ENCODE measurements at places on chromosomes 5 and 9.

GRCh38 chr9:16552252-16552651 lies 318.2 kb downstream of the BNC2 start:
- no peaks in the 10 kb centered on the region for H3K36me3 ChIP-seq
- no peak for DNase-seq
- no peak overlapping the region for H3K27ac ChIP-seq
- no peaks in the 10 kb centered on the region for H3K27me3 ChIP-seq

GRCh38 chr9:93336720-93337119 lies 114.8 kb upstream of the FAM120A start:
- H3K4me1 ChIP-seq, result no peaks in the 10 kb centered on the region
- DNase-seq, result no peak
- H3K27me3 ChIP-seq, result no peaks in the 10 kb centered on the region
- H3K4me3 ChIP-seq, result no peak overlapping the region
- H3K27ac ChIP-seq, result no peak overlapping the region
- no peaks in the 10 kb centered on the region for H3K36me3 ChIP-seq

DNA sequence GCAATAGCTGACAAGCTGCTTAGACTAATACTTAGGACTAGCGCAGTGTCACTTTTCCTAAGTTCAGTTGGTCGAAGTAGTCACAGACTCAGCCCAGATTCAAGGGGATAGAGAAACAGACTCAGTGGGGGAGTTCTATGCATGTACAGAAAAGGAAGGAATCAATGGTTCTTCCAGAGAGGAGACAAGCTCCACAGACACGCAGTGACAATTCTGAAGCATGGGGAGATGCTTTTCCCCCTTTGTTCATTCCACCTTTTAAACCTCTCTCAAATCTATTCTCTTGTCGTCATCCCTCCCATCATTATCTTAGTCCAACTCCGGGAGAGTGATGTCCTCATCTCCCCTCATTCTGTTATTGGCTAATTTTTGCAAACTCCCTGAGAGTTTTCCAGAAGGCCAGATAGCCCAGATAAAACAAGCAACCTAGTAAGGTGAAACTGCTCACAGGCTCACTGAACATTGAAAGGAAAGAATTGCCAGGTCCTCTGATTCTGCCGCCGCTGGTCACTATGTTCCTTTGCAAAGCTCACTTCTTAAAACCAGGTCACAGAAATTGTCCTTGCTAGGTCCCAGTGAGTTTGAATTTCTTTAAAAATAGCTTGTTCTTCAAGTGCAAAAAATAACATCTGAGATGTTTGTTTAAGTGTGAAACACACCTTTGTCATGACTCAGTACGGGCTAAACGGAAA lies 13.4 kb upstream of the STRBP start:
- H3K36me3 ChIP-seq, result no peaks in the 10 kb centered on the region
- H3K27ac ChIP-seq, result no peak overlapping the region
- no peaks in the 10 kb centered on the region for H3K27me3 ChIP-seq
- no peak overlapping the region for H3K4me3 ChIP-seq
- DNase-seq, result no peak

GRCh38 chr5:67695369-67695768 lies 498.8 kb upstream of the CD180 start:
- no peak for DNase-seq
- no peaks in the 10 kb centered on the region for H3K36me3 ChIP-seq
- no peaks in the 10 kb centered on the region for H3K4me1 ChIP-seq
- H3K4me3 ChIP-seq, result no peak overlapping the region
- no peak overlapping the region for H3K27ac ChIP-seq

DNA sequence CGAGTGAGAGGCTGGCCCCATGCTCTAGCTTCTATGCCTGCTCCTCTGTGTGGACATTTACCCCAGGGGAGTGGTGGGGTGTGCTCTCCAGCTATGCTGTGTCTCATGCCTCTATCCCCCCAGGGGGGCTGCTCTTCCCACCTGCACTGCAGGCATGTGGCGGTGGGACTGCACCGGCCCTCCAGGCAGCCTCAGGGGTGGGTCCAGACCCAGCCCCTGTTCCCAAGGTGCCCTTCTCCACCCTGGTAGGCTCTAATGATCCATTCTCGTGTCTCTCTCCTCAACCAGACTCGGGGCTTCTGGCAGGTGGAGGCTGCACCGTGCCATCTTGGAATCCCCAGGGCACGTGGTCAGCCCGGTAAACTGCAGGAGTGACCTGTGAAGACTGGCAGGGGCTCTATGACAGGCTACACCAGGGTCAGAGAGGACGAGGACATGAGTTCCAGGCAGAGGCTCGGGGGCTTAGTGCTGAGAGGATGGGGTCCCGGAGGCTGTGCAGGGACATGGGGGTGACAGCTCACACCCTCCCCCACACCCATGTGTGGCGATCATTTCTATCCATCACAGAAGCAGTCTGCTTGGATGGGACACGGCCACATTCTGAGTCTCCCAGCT lies 22.7 kb upstream of the COL5A1 start:
- no peaks in the 10 kb centered on the region for H3K4me1 ChIP-seq
- no peak overlapping the region for H3K27ac ChIP-seq
- H3K4me3 ChIP-seq, result no peak overlapping the region
- H3K27me3 ChIP-seq, result no peaks in the 10 kb centered on the region

DNA sequence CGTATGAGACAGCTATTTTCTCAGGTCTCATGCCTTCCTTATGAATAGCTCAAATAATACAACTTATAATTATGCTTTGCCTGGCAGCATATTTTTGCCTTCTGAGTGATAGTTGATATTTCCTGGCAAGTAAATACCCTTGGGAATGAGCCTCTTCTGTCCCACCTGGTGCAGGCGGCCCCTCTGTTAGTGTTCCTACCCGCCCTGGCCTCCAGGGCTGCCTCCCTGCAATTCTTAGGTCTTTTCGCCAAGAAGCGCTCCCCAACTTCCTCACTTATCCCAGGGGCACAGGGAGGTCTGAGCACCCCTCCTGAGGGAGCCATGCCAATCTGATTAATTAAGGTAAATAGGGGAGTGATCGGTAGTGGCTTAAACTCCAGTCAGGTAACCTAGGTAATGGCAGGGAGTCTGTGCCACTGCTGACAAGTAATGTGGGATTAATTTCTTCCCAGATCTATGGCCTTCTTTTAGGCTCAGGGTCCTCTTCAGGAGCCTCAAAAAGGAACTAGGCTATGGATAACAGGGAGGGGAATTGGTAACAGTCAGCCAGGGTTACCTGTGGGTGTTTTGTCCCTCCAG lies 81.5 kb downstream of the GALNT10 start:
- no peak overlapping the region for H3K4me3 ChIP-seq
- no peak for DNase-seq
- H3K36me3 ChIP-seq, result peaks cover 8% of the 10 kb centered on the region

GRCh38 chr5:172646716-172647285 lies 5.7 kb downstream of the NEURL1B start:
- no peak for DNase-seq
- H3K4me1 ChIP-seq, result peaks cover 3% of the 10 kb centered on the region
- H3K27me3 ChIP-seq, result peaks cover 29% of the 10 kb centered on the region
- no peak overlapping the region for H3K27ac ChIP-seq
- H3K36me3 ChIP-seq, result no peaks in the 10 kb centered on the region

DNA sequence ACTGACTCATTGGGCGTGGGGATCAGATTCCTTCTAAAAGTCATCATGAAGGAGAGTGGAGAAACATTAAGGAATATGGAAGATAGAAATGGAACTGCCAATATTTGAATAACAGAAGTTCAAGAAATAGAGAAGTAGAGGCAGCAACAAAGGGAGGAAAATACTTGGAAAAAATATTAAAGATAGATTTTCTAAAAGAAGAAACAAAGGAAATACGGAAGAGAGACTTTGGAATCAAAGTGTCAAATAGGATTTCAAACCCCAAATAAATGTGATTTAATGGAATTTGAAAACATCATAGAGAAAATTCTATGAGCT lies 605.1 kb upstream of the KLF4 start:
- no peak overlapping the region for H3K4me3 ChIP-seq
- no peaks in the 10 kb centered on the region for H3K27me3 ChIP-seq
- no peaks in the 10 kb centered on the region for H3K36me3 ChIP-seq

DNA sequence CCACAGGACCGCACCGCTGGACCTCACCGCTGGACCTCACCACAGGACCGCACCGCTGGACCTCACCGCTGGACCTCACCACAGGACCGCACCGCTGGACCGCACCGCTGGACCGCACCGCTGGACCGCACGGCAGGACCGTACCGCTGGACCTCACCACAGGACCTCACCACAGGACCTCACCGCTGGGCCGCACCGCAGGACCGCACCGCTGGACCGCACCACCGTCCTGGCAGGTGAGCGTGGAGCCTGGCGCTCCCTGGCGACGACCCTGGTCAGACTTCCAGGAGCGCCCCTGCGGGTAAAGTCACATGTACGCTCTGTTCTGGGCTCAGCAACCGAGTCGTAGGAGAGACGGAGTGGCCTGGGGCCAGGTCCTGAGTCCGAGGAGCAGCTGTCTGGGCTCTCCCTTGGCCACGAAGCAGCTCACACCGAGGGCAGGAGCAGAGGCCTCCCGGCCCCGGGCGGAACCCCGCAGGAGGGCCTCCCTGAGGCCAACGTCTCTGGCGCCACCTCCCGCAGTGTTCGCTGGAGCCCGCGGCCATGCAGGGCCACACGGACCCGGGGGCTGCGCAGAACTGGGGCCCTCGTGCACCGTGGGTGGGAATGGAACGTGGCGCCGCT lies 30.5 kb downstream of the MRPL36 start:
- H3K4me1 ChIP-seq, result peaks cover 5% of the 10 kb centered on the region
- no peak for DNase-seq
- H3K4me3 ChIP-seq, result no peak overlapping the region
- no peak overlapping the region for H3K27ac ChIP-seq
- peaks cover 8% of the 10 kb centered on the region for H3K27me3 ChIP-seq
- no peaks in the 10 kb centered on the region for H3K36me3 ChIP-seq

DNA sequence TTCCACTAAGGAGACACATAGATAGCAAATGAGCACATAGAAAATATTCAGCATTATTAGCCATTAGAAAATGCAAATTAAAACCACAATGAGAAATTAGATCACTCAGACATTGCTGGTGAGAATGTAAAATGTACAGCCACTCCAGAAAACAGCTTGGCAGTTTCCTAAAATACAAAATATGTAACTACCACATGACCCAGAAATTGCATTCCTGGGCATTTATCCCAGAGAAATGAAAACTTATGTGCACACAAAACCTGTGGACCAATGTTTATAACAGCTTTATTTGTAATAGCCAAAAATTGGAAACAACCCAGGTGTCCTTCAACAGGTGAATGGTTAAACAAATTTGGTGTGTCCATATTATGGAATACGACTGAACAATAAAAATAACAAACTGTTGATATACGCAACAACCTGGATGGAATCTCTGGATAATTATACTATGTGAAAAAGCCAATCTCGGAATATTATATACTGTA lies 34.8 kb upstream of the SHC3 start:
- no peak overlapping the region for H3K4me3 ChIP-seq
- no peak for DNase-seq
- no peaks in the 10 kb centered on the region for H3K36me3 ChIP-seq
- H3K27ac ChIP-seq, result no peak overlapping the region
- peaks cover 6% of the 10 kb centered on the region for H3K27me3 ChIP-seq

DNA sequence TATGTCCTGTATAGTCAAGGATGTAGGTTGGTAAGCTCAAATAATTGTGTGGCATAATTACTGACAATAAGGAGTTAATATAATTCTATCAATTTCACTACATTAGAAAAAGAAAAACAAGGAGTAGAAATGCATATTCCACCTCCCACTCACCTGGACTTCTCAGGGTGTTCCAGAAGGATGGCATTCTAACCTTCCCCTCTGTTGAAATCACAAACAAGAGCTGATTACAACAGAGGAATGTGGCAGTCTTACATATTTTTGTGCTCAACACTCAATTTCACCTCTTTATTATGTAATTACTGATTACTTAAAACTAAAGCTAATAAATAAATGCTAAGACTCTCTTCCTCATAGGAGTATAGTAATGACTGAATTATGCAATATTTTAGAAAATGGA lies 745.3 kb downstream of the DTWD2 start:
- no peak overlapping the region for H3K27ac ChIP-seq
- H3K36me3 ChIP-seq, result no peaks in the 10 kb centered on the region
- H3K27me3 ChIP-seq, result no peaks in the 10 kb centered on the region
- H3K4me1 ChIP-seq, result no peaks in the 10 kb centered on the region
- no peak for DNase-seq

- peaks cover 21% of the 10 kb centered on the region for H3K36me3 ChIP-seq
- no peak overlapping the region for H3K27ac ChIP-seq
- H3K27me3 ChIP-seq, result no peaks in the 10 kb centered on the region
- no peak overlapping the region for H3K4me3 ChIP-seq
Observed at GRCh38 chr9:74949859-74950855, 2.6 kb downstream of the C9orf40 start.

DNA sequence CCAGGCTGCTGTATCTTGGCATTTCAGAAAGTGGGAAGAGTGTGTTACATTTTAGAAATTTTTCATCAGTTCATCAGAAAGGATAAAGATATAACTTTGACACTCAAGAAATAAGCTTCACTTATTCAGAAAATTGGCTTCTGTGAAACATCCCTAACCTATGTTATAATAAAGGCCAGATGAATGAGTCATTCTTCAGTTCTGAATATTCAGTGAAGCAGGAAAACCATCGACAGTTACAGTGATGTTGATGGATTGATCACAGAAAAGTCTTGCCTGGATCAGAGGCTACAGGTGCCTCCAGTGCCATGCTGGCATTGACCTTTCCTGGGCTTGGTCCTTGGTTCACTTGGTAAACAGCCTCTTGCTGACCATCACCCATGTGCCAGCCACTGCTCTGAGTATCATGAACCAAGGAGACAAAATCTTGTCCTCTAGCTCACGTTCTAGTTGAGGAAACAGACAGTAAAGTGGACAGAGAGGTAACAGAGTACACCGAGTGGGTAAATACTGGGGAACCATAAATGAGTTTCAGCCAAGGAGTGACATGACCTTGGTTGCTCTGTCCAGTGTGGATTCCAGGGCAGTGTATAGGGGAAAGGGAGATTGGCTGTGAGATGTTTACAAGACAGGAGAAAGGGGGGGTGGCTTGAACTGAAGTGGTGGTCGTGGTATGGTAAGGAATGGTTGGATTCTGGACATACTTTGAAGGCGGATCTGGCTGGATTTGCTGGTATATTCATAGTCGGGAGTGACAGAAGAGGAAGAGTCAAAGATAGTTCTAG lies 98.6 kb downstream of the AMBP start:
- DNase-seq, result no peak
- no peaks in the 10 kb centered on the region for H3K27me3 ChIP-seq
- H3K4me3 ChIP-seq, result no peak overlapping the region
- H3K4me1 ChIP-seq, result no peaks in the 10 kb centered on the region
- no peaks in the 10 kb centered on the region for H3K36me3 ChIP-seq

DNA sequence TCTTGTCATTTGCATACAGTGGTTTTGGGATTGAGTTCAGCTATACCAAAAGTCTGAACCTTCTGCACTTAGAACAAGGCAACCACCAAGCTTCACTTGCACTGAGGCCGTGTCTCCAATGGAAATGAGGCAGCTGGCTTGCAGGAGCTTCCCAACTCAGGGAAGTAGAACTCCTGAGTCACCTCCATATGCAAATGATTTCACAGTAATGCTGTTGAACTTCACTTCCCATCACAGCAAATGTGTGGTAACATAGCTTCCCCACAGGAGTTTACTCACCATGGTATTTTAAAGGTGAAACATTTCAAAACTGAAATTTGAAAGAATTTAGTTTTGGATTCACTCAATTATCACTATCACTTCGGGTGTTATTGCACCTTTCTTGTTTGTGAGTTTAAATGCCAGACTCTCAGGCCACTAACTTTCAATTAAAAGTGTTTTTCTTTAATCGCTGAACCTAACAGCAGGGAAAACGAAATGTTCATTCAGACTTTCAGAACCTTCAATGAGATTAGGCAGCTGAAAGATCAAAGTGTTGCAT lies 9.0 kb downstream of the CD274 start:
- peaks cover 60% of the 10 kb centered on the region for H3K36me3 ChIP-seq
- H3K4me1 ChIP-seq, result peaks cover 61% of the 10 kb centered on the region
- DNase-seq, result no peak
- H3K27ac ChIP-seq, result peak overlapping the region; percentile 63
- no peaks in the 10 kb centered on the region for H3K27me3 ChIP-seq

- H3K4me1 ChIP-seq, result peaks cover 14% of the 10 kb centered on the region
- H3K27ac ChIP-seq, result no peak overlapping the region
- H3K36me3 ChIP-seq, result no peaks in the 10 kb centered on the region
- no peak overlapping the region for H3K4me3 ChIP-seq
- H3K27me3 ChIP-seq, result peaks cover 31% of the 10 kb centered on the region
Observed at GRCh38 chr5:139712412-139712811, 64.3 kb downstream of the CXXC5 start.
